ENCODE measurements at places on chromosomes 6 and 20. TPM values are rescaled to one million over a fixed set of nuclear protein-coding genes. Genes with fewer than 3 reads are reported as not detected.

DNA sequence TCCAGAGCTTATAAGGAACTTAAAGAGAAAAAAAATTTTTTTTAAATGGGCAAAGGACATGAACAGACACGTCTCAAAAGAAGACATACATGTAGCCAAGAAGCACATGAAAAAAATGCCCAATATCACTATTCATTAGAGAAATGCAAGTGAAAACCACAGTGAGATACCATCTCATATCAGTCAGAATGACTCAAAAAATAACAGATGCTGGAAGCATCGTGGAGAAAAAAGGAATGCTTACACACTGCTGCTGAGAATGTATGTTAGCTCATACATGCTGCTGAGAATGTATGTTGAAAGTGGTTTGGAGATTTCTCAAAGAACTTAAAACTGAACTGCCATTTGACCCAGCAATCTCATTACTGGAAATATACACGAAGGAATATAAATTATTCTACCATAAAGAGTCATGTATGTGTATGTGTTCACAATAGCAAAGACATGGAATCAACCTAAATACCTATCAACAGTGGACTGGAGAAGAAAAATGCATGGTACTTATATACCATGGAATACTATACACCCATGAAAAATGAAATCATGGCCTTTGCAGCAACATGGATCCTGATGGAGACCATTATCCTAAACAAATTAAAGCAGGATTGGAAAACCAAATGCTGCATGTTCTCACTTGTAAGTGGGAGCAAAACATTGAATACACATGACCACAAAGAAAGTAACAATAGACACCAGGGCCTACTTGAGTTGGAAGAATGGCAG lies 5.2 kb downstream of the OR11A1 start:
- DNase-seq, result no peak

DNA sequence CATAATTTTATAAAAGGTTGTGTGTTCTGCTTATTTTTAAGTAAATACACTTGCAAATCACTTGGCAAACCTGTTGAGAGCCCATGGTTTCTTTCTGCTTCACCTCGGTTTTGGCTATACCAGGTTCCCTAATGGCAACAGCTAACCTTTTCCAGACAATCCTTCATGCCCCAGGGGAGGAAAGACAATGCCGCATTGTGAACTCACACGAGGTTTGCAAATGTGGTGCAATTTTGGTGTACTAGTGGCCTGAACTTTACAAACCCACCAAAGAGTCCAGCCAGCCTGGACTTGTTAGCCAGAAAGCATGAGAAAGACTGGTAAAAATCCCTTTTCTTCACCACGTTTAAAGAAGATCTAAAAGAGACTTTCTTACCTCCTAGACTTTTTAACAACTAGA lies 84.8 kb upstream of the SOX4 start:
- no peak for DNase-seq

Gene RNF144B
- total RNA-seq, result 97.3 TPM

DNA sequence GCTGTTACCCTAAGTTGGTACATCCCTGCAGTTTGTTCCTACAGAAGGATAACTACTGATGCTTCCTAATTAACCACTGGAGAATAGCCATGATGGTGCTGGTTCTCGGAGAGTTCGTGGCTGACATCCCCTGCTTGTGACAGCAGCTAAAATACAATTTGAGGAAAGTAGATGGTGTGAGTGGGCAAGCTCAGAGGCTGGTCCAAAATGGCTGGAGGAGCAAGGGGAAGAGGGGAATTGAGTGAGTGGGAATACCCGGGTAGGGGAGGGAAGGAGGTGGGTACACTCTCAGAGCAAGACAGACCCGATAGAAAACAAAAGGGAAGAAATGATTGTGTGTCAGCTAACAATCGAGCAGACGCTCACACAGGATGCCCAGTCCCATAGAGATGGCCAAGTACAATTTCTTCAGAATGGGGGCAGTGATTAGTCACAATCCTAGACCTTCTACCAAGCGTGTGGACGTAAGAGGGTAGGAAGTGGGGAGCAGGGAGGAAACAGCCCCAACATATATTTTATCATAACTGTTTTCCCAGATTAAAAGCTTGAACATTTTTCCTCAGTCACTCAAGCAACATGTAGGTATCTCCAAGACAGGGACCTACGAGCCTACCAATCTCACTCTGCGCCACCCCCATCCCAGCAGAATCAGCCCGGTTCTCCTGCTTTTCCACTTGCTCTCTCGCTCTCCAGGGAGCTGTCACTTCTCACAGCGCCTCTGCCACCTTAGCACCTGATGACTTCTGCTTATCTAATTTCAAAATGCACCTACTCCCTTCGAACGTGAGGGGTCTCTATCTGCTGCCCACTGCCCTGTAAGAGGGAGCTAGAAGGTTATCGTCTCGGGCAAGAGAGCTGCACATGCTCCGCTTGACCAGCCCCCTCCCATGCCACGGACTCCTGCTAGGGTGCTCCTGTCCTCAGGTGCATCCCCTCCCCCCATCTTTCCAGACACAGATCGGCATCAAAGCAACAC lies 26.2 kb downstream of the RIPOR2 start:
- no peak for DNase-seq

- DNase-seq, result no peak
Measured at GRCh38 chr6:142781129-142781528, 163.8 kb downstream of the HIVEP2 start.

GRCh38 chr6:10465629-10466499 lies 51.0 kb upstream of the TFAP2A start:
- DNase-seq, result peak; percentile 39

Gene SEL1L2
- total RNA-seq, result not detected

DNA sequence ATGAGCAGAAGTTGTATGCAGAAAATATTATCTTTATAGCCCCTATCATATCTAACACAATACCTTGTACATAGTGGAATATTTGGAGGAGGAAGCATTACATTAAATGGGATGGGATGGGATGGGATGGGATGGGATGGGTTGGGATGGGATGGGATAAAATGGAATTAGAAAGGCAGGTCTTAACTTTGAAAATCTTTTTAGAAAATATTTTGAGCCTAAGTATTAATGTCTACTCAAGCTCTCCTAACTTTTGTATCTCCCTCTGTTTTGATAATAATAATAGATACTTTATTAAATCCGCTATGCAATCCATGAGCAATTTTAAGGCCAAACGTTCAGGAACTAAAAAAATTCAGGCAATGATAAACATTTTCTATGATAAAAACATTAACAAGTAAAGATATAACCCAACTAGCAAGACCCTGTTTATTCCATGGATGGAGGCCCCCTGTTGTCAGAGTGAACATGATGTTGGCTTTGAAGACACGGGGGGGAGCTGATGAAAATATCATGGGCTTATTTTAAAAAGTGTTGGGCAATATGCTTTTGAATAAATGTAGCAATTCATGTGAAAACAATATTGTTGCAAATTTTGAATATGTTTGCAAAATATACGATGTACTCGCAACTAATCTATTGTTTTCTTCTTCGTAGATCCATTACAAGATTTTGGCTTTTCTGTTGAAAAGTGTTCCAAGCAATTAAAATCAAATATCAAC lies 35.9 kb downstream of the LY86 start:
- no peak for DNase-seq

GRCh38 chr6:41199552-41200246 lies 1.2 kb downstream of the TREML2 start:
- no peak for DNase-seq

DNA sequence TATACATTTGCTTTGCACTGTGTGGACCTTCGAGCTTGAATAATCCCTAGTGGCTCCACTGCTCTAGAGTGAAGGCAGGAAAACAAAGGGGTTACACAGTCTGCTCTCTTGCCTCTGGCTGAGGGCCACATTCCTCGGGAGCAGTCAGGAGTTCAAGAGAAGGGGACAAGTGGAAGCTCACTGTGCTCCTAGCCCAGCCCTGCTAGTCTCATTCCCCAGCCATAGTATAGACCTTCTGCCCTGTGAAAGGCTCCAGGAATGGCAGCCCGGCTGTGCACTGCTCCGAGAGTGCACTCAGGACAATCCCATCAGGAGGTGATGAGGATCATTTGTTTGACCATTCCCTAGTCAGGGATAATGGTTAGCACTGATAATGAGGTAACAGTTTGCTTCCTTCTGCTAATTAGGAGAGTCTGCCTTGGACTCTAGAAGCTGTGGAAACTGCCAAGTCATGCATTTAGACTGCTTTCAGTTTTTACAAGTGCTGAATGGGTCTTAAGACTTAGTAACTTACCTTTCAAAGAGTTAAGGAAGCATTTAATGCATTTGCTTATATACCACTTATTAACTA lies 8.5 kb downstream of the IYD start:
- no peak for DNase-seq

Data from endothelial cell of umbilical vein (primary cell).